ENCODE measurements at places on chromosomes 6 and 20.

- peak; percentile 6 for DNase-seq
These were observed 8.3 kb downstream of the KIF3B start for GRCh38 chr20:32285621-32286371.

GRCh38 chr6:11445146-11445545, 92.4 kb upstream of the TMEM170B start:
- no peak for DNase-seq

DNA sequence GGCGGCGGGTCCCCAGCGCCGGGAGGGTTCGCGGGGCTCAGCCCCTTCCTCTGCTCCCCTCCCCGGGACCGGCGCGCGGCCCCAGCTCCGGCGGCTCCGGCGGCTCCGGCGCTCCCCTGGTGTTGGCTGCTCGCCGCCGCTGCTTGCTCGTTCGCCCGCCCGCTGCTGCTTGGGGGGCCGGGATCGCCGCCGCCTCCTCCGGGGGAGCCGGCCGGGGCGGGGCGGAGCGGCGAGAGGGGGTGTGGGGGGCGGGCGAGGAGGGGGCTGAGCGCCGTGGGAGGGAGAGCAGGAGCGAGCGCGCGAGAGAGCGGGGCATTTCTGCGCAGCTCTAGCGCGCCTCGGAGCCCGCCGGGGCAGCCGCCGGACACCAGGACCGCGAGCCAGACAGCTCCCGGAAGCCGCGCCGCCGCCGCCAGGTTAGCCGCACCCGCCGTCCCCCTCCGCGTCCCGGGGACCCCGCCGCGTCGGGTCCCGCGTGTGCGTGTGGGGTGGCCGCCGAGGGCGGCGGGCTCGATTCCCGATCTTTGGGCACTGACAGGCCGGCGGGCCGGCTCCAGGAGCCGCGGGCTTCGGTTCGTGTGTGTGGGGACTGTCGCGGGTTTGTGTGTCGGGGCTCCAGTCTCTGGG, 62.0 kb upstream of the EPB41L1 start:
- peak; percentile 45 for DNase-seq

DNA sequence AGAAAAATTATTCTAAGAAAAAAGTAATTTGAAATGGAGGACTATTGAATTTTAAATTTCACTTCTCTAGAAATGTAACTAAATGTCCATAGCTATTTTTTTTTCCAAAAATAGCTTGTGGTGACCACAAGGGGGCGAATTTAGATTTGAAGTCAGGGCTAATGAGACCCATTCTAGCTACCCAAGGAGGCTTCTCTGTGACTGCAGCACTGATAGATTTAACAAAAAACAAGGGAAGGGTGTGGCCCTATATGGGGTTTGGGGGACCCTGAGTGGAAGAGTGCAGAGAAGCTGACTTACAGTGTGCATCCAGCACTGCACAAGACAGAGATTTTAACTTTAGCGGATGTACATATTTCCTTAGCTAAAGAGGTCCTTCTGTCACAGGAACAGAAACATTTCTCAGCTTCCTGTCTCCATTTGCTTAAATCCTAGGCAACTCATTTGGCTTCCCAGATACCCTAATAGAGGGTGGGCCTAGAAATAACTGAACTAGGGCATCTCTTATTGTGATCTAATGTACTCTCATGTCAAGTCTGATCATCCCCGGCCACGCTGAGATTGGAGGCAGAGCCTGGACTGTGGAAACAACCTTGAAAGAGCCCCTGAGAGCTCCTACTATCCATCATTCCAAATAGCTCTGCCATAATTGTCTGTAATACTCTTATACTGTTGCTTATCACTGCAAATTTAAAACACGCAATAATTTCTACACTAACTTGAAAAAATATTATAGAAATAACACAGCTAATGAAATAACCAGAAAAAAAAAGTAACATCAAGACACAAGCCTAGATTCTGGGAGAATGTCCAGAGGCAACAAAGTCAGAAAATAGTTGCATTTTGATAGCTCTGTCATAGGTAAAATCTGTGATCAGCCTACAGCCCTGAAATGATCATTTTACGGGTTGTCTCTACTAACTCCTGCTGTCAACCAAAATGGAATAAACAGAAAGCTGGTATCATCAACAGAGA, 93.6 kb downstream of the SNAP91 start:
- DNase-seq, result peak; percentile 33

DNA sequence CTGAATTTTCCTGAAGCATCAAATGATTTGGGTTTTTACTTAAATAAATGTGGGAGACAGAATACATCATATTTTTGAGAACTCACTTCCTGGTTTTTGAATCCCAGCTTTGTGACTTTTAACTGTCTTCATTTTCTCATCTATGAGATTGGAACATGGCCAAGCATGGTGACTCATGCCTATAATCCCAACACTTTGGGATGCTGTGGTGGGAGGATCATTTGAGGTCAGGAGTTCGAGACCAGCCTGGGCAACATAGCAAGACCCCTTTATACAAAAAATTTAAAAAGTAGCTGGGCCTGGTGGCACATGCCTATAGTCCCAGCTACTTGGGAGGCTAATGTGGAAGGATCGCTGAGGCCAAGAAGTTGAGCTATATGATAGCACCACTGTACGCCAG, 122.3 kb downstream of the QKI start:
- peak; percentile 68 for DNase-seq

DNA sequence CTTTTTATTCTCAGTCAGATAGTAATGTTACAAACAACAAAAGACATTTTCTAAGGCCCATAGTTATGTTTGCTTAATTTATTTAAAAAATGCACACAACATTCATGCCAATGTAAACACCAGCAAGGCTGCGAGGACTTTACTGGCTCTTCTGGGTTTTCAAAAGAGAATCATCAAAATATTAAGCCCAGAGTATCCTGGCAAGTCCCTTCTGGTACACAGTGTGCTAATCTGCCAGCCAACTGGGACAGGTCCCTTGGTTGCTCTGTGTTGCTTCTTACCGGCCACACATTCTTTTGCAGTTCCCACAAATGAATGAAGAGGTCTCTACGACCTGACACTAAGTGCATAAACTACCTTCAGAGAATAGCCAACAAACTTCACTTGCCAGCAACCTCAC, 42.6 kb upstream of the SPDEF start:
- DNase-seq, result no peak

- no peak for DNase-seq
These were observed 108.9 kb downstream of the SAMD5 start for GRCh38 chr6:147617366-147617765.

- peak; percentile 46 for DNase-seq
These were observed 244.7 kb upstream of the PRND start for GRCh38 chr20:4476903-4477500.

DNA sequence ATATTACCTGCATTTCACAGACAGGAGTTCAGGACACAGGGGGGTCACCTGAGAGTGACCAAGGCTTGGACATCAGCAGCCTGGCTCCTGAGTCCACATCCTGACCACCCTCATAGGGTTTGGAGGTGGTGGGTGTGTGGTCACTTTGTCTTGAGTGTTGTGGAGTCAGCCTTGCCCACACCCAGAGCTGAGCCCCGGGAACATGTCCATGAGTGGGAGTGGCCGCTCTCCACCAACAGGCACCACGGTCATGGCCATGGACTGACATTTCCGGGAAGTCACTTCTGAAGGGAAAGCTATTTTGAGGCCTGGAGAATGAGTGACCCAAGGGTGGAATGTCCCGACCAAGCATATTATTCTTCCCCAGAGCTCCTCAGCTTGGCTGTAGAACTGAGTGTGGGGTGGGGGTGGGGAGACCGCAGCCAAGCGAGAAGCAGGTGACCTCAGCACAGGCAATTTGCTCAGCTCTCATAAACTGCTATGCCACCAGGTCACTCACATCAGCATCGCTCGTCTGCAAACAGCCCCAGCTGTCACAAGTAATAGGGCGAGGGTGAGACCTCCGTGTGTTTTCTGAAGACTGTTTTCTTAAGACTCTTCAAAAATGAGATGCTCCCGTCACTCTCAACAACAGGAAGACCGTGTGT, 348.6 kb upstream of the CDH4 start:
- no peak for DNase-seq

GRCh38 chr20:38181207-38181801, 16.2 kb upstream of the TGM2 start:
- DNase-seq, result peak; percentile 55
